ENCODE measurements at places on chromosomes 3 and 15. TPM values are rescaled to one million over a fixed set of nuclear protein-coding genes. Genes with fewer than 3 reads are reported as not detected.

GOLGA6L4 gene
- total RNA-seq = 1.0 TPM

GRCh38 chr3:152885076-152885475 lies 50.1 kb downstream of the P2RY1 start:
- DNase-seq = no peak

GRCh38 chr3:71111784-71112440 lies 471.6 kb downstream of the FOXP1 start:
- peak; percentile 67 for DNase-seq

DNA sequence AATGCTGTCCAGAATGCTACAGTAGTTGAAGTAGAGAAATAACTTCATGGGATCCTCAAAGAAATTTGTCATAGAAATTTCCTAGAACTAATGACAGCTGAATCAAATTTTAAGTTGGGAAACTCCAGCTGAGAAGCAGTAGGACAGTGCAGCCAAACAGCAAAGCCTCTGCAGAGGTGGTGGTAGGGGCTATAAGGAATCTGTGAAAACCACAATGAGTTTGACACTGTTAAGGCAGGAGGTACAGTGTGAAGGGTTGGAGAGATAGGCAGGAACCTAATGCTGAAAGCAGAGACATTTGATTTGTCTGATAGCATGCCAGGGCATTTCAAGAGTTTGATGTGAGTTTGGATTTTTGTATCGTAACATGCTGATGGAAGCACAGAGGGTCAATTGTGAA lies 22.0 kb downstream of the ASTE1 start:
- DNase-seq = no peak

- no peak for DNase-seq
Measured at GRCh38 chr3:100420885-100421284, 19.5 kb downstream of the LNP1 start.

DNA sequence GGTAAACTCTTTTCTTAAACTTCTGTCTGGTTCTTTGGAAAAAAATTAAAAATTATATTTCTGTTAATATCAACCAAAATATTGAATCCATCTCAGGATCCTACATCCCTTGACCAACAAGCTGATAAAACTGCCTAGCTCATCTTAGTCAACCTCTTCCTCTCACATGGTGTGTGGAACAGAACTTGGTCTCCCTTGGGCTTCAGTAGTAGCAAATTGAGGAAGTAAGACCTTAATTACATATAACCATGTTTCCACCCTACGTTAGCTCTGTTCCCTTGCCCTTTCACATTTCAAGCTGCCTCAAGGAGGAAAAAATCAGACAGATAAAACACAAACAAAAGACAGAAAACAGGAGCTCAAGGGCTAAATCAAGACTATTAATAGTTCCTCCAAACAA lies 116.4 kb downstream of the GREM1 start:
- no peak for DNase-seq

DNA sequence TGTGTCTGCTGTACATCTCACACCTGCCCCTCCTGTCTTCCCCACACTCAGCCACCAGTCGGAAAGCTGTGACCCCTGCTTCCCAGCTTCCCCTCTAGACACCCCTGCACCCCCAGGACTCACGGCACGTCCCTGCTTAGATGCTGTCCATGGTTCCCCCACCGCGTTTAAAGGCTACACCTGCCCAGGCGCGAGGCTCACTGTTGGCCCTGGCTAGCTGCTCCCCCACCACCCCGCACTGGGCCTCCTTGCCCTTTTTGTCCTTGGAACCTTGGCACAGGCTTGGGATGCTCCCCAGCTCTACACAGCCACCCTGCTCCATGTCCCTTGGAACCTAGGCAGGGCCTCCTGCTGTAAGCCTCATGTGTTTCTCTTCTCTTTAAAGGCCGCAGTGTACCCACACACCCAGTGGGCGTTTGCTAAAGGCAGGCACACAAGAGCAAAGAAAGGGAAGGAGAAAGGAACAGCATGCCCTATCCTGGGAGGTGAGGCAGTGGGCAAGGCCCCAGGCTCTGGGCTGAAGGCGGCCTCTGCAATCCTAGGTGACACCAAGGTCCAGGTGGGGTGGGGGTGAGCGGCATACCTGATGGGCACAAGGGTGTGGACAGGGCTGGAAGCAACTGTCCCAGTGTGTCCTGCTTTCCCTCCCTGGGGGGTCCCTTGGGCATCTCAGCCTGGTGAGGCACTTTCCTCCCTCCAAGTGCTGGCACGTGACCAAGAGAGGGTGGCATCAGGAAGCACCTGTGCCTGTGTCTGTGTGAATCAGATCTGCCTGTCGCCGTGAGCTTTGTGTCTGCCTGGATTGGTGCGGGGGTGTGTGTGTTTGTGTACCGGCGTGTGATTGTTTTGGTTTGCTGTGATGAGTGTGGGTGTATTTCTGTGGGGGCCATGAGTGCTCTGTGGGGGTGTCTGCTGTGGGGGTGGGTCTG lies 54.4 kb downstream of the TPRA1 start:
- DNase-seq = peak; percentile 40

DNA sequence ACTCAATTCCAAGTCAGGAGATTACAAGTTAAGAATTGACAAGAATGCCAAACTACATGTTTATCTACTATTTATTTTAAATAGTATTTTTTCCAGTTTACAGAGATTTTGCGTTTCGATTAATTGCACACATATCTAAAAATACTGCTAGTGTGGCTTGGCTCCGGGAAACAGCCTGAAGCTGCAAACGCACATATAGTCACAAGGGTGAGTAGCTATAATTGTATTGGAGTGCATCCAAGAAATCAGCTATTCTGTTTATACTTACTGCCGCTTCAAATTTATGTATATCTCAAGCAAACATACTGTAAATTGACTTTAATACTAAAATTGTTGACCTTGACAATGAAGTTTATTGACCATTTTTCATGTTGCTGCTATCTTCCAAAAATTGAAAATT lies 77.0 kb upstream of the PLSCR5 start:
- DNase-seq = no peak

GRCh38 chr3:56754741-56755417 lies 46.9 kb downstream of the ARHGEF3 start:
- DNase-seq = peak; percentile 39

DNA sequence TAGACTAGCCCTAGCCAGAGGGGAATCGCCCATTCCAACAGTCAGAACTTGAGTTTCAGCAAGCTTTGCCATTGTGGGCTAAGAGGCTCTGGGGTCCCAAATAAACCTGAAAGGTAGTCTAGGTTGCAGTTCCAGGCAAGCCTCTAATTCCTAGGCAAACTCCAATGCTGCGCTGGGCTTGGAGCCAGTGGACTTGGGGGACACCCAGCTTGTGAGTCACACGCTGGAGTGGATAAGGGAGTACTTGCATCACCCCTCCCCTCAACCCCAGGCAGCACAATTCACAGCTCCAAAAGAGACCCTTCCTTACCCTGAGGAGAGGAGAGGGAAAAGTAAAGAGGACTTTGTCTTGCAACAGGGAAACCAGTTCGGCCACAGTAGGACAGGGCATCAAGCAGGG lies 105.2 kb upstream of the DPPA4 start:
- DNase-seq = no peak

AP3B2 gene
- 0.39 TPM for total RNA-seq

BNC1 gene
- total RNA-seq = not detected

DNA sequence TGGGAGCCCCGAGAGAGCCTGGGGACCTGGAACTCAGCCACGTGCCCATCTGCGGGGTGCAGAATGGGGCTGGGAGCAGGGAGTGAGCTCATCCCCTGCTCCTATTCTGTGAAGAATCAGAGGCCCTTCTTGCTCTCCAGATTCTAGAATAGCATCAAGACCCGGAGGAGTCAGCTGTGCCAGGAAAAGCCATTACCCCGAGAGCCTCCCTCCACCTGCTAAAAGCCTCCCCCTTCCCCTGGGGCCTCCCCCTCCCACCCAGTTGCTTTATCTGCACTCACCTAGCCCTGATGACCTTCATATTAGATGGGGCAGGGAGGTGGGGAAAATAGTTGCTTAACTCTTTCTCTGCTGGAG lies 23.1 kb downstream of the CCDC33 start:
- DNase-seq = no peak

PLSCR5 gene
- not detected for total RNA-seq

DNA sequence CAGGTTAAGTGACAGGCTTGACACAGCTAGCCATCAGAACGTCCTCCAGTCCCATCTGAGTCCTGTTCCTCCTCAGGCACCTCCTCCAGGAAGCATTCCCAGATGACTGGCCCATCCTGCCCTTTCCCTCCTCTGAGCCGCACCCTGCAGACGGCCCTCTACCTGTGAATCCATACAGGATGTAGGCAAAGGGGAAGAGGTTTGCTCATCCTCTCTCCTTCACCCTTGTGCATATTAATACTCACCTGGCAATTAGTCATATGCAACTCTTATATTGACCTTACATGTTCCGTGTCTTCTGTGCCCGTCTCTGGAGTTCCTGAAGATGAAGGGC lies 61.9 kb downstream of the SMAD3 start:
- no peak for DNase-seq

DNA sequence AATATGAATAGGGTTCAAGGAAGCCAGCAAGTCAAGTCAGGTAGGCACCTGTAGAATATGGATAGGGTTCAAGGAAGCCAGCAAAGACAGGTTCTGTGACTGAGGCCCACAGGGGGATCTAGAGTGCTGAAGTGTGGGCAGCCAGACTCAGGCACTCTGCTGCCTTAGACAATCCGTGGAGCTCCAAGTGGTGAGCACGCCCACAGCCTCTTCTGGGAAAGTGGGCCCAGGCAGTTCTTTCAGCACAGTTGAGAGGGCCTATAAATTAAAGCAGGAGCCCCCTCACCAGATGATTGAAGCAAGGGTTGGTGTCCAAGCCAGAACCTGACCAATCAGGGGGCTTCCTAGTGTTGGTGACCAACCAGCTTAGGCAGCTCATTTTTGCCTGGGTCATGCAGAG lies 51.0 kb downstream of the ANP32A start:
- no peak for DNase-seq

DNA sequence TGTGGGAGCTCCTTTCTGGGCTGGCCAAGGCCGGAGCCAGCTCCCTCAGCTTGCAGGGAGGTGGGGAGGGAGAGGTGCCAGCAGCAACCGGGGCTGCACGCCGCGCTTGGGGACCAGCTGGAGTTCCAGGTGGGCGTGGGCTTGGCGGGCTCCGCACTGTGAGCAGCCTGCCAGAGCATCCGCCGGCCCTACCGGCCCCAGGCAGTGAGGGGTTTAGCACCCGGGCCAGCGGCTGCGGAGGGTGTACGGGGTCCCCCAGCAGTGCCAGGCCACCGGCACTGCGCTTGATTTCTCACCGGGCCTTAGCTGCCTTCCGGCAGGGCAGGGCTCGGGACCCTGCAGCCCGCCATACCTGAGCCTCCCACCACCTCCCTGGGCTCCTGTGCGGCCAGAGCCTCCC lies 651.0 kb upstream of the ARPP21 start:
- no peak for DNase-seq

KIF9 gene
- 5.3 TPM for total RNA-seq

GRCh38 chr3:197522881-197523441 lies 32.8 kb downstream of the BDH1 start:
- no peak for DNase-seq

- DNase-seq = no peak
Measured at GRCh38 chr3:8481380-8481779, 20.2 kb upstream of the LMCD1 start.

- DNase-seq = peak; percentile 48
Measured at GRCh38 chr3:141845407-141846049, 30.9 kb upstream of the ATP1B3 start.

PIGZ gene
- 0.71 TPM for total RNA-seq

GRCh38 chr3:52220380-52221026 lies 4.9 kb downstream of the TLR9 start:
- DNase-seq = peak; percentile 95

DNA sequence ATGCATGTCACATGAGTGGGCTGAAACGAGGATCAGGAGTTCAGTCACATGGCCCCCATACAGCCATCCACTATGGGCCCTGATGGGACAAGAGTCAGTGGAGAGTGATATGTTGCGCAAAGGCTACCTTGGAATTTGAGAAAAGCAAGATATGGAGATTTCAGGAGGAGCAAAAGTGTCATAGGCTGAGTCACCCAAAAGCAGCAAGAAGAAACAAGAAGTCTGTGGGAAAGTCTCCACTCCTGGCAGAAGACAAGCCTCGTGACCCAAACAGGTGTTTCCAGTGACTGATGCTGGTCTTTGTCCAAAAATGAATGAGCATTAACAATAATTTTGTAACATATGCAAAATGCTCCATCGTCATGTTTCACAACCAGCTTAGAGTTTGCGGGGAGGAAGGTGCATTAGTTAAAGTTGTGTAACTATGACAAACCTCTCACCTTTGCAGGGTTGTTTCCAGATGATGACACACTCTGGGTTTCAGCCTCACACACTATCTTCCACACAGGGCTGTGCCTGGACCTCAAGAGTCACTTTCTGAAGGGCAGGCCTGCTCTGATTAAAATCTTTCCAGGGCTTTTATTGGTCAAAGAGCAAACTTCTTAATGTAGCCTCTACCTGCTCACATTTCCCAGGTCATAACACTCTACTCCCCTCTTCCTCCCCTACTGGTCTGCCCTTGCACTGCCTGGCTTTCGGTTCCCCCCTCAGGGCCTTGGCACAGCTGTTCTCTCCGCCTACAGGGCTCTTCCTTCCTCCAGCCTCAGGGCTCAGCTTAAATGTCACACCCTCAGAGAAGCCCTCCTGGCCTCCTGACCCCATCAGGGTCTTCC lies 3.9 kb upstream of the DNASE1L3 start:
- peak; percentile 76 for DNase-seq

- DNase-seq = no peak
Measured at GRCh38 chr3:16089521-16089920, 85.0 kb upstream of the GALNT15 start.

DNA sequence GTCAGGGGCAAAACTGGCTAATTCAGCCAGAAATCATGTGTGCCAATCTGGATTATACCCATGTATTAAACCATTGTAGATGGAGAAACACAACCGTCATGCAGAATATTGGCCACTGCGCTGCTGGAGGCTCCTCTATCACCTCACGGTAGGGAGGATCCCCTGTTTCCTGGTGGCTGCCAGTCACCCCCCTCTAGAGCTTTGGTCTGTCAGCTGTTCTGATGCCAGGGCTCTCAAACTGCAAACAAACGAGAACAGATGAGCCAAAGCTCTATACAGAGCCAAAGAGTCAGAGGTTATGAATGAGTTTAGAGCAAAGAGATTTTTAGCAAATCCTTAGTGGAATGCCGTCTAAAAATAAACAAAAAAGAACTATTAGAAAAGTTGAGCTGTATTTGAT lies 62.5 kb downstream of the IL20RB start:
- DNase-seq = no peak

GRCh38 chr15:76964157-76964556 lies 30.8 kb upstream of the PSTPIP1 start:
- no peak for DNase-seq

CLDN1 gene
- total RNA-seq = 1.6 TPM

- DNase-seq = no peak
Measured at GRCh38 chr3:126551121-126551838, 7.5 kb downstream of the C3orf22 start.

LRRC15 gene
- not detected for total RNA-seq

- no peak for DNase-seq
Measured at GRCh38 chr3:50876947-50877346, 202.2 kb downstream of the DOCK3 start.

DNA sequence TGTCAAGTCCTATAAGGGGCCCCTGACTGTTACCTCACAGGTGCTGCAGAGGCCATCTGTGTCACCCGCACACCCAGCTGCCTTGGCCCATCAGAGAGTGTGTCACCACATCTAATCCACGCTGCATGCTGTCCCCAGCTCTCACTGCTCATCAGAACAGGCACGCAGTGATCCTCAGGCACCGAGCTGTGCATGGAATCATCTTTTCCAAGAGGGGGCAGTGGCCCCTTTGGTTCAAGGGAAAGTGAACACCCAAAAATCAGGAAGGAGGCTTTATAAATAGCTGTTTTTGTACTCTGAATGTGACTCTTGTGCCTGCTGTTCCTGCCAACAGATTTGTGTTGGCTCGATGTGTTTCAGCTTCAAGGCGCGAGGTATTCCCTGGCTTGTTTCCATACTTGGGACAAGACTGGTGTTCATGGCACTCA lies 110.3 kb upstream of the ETV5 start:
- DNase-seq = no peak
